ENCODE measurements at places on chromosomes 16 and 17. TPM values are rescaled to one million over a fixed set of nuclear protein-coding genes. Genes with fewer than 3 reads are reported as not detected.

IGFBP4 gene
- polyA plus RNA-seq, result 335 TPM

RNF40 gene
- polyA plus RNA-seq, result 124 TPM

CACNG1 gene
- polyA plus RNA-seq, result not detected

DNA sequence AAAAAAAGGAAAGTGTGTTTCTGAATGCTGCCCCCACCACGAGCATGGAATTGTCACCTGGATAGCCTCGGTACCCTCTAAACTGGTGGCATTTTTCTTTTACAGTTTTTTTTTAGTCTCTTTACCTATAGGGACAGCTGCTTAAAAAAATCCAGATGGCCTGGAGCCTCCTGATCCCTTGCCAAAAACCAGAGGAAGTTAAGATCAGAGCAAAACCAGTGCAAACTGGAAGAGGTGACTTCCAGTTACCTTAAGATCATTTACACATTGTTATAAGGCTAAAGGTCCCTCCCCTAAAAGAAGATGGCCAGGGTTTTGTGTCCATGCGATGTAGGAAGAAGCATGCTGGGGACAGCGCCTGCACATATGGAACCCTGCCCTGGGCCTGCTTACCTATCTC is 3.5 kb downstream of the MEFV start:
- no peak for DNase-seq

DNA sequence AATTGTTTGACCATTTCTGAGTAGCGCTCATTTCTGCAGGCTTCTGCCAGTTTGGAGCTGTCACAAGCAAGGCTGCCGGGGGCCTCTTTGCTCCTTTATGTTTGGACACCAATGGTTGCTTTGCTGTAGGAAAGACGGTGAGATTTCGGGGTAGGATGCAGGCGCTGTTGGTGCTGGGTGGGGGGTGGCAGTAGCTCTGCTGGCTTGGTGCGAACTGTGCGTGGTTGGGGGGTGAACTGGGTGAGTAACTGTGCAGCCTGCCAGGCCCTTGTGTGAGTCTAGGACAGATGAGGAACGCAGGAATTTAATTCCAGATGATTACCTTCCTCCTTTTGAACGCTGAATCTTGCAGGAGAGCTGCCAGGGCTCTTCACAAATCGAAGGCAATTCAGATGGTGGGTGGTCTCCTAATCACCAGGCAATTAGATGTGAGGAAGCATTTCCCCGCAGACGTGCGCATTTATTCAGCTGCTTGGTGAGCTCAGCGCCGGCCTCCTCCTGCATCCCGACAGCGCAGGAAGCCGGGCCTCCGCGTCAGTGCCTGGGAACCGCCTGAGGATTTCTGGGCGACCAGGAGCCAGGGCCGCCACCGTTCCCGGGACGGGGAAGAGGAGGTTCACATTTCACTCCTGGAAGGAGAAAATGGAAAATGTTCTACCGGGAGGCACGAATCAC is 154.4 kb downstream of the FOXL1 start:
- no peak for DNase-seq

GRCh38 chr17:62611728-62612127 is 15.7 kb upstream of the MRC2 start:
- DNase-seq, result no peak

DNA sequence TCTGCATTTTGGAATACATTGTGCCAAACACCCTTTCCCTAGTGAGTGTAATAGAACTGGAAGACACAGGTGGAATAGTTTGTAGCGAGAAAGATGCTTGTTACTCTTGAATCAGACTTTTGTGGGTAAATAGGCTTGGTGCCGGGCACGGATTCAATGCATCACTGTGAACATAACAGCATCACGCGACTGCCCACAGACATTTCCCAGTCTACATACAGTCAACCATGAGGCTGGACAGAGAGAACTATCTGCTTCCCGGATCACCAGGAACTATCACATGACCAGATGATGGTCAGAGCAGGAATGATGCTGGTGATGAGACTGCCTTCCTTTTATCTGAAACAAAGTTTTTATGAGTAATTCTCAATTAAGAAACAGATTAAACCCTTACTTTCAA is 397 bp upstream of the KRTAP9-2 start:
- no peak for DNase-seq

GRCh38 chr17:49260011-49260816 is 29.6 kb upstream of the PHOSPHO1 start:
- no peak for DNase-seq

DNA sequence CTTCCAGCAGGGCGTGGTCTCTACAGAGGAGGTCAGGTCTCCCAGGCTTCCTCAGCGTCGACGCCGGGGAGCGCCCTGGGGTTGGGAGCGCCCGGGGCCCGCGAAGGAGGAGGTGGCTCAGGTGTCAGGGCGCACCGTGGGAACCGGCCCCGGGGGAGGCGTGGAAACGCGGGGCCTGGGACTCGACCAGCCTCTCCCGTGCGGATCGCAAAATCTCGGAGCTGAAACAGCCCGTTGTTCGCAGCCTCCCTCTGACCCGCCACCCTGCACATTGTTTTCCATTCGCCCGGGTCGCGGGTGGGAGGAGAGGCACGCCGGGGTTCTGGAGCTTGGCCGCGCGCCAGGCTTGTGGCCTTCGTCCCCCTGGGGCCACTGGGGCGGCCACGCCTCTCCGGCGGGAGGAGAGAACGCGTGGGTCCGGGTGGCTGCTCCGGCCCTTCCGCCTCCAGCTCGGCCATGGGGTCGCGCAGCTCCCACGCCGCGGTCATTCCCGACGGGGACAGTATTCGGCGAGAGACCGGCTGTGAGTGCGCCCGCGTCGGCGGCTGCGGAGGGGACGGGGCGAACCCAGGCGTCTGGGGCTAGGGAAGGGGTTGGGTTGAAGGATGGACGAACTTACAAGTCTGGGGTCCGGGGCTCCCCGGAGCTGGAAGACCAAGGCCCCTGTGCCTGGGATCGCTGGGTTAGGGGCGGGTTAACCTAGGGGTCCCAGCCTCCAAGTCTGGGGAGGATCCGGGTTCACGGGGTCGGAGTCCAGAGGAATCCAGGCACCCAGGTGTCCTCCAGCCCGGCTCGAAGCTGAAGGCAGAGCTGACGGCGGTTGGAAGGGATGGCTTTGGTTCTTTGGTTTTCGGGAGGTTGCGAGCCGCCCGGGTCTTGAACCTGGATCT is at the start of gene CHP2:
CHP2 (plus strand) TSS at position 433 of the 890 bp plus-strand sequence; CDS start at position 457, 24 bp downstream.
- DNase-seq, result no peak

DNA sequence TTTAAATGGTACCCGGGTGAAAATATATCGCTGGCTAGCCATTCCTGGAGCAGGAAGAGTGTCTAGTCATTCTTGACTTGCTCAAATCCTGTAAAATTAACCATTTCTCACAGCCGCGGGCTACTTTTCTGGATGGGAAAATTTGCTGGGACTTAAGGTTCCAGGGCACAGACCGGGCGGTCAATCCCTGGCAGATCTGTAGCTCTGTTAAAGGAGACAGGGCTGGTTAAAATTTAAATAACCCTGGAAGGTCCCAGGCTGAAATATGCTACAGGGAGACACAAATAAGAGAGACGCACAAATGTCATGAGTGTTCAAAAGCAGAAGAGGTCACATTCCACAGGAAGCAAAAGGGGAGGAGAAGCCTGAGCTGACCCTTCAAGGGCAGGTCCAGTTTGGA is 229.6 kb upstream of the HSBP1 start:
- DNase-seq, result no peak

DNA sequence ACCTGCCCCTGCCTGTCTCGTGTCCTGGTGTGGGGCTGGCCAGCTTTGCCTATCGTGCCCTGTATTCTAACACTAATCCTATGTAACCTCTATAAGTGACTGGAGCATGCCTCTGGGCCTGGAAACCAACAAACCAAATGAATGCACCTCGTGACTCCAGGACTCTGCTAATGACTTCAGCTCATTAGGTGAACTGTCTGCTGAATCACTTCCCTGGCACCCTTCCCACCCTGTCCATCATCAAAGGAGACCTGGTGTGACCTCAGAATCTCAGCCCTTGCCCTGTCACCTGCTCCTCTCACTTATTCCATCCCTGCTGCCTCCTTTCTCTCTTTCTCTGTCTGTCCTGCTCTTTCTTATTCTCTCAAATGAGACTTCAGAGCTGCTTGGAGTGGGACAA is 322.4 kb downstream of the CBLN1 start:
- no peak for DNase-seq

DNA sequence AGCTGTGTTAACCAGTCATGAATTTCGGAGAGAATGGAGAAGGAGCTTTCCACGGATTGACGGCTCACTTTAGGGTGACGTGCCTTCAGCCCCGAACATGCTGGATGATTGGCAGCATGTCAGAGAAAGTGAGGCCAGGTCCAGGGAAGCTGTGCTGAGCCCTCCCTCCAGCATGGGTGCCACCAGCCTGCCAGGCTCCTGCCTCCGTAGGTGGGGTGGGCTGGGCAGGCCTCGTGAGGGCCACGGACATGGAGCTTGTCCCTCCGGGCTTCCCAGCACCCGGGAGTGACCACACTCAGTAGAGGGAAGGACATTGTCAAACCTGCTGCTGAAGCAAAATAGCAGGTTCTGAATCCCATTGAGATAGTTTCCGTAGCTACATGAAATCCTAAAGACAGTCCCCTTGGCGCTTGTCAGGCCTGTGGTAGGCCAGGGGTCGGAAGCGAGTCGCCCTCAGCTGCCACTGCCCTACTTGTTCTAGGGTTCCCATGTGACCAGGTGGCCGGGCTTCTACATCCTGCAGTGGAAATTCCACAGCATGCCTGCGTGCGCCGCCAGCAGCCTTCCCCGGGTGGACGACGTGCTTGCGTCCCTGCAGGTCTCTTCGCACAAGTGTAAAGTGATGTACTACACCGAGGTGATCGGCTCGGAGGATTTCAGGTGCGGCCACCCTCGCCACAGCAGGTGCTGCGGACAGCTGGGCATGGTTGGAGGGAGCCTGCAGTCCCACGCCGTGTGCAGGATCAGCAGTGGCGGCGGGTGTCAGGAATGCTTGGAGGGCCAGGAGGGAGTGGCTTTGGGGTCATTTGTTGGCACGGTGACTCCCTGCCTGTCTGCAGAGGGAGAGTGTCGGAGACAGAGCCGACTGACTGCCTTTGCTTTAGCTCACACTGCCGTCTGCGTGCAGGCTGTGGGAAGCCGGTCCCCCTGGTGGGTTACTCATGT is 72.3 kb downstream of the SEC14L1 start:
- no peak for DNase-seq
